ENCODE measurements at places on chromosomes 5 and 9.

DNA sequence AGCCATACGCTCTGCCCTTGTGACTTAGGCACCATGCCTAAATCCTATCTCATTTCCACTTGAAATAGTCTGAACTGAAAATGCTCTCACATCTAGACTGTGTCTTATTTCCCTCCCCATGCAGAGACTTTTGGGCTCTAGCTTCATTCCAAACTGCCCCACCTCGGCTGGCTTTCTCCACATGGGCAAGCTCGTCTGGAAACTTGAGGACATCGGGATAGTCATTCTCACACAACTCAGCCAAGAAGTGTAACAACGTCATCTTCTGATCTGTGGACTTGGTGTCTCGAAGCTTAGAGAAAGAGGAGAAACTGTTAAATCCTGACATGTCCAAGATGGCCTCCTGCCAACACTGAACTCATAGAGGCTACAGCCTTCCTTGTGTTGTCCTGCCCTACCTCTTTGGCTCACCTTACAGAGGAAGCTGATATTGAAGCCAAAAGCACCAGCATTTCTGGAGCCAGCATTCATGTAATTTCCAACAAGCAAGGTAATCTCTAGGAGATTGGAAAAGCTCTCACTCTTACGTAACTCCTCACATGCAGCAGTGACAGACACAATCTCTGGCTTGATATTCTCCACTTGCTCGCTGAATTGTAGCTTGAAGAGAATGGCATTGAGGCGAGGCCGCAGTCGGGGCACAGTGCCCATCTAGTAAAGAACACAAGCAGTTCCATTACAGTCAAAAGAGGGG is 39.6 kb downstream of the PCDHGC5 start:
- no peak for DNase-seq

GRCh38 chr5:139199321-139199720 is 1.2 kb upstream of the SIL1 start:
- DNase-seq = no peak

GRCh38 chr5:35117967-35118366 is 70.2 kb upstream of the AGXT2 start:
- DNase-seq = no peak

- DNase-seq = no peak
Measured at GRCh38 chr5:119389288-119390030, 33.6 kb downstream of the TNFAIP8 start.

GRCh38 chr9:21657966-21658667 is 144.3 kb upstream of the MTAP start:
- DNase-seq = no peak

GRCh38 chr5:75337366-75338021 is 474 bp downstream of the HMGCR start:
- no peak for DNase-seq
